ENCODE measurements at places on chromosomes 12 and 14.

- DNase-seq, result no peak
Measured at GRCh38 chr14:50943261-50943942, 881 bp downstream of the PYGL start.

- DNase-seq, result no peak
Measured at GRCh38 chr12:127038761-127039160, 1228.2 kb upstream of the TMEM132C start.

GRCh38 chr12:78711954-78712353 is 152.6 kb upstream of the SYT1 start:
- DNase-seq, result no peak

- no peak for DNase-seq
Measured at GRCh38 chr14:78196323-78196722, 26.1 kb downstream of the NRXN3 start.

- DNase-seq, result no peak
Measured at GRCh38 chr14:38042322-38042721, 165.4 kb upstream of the SSTR1 start.

DNA sequence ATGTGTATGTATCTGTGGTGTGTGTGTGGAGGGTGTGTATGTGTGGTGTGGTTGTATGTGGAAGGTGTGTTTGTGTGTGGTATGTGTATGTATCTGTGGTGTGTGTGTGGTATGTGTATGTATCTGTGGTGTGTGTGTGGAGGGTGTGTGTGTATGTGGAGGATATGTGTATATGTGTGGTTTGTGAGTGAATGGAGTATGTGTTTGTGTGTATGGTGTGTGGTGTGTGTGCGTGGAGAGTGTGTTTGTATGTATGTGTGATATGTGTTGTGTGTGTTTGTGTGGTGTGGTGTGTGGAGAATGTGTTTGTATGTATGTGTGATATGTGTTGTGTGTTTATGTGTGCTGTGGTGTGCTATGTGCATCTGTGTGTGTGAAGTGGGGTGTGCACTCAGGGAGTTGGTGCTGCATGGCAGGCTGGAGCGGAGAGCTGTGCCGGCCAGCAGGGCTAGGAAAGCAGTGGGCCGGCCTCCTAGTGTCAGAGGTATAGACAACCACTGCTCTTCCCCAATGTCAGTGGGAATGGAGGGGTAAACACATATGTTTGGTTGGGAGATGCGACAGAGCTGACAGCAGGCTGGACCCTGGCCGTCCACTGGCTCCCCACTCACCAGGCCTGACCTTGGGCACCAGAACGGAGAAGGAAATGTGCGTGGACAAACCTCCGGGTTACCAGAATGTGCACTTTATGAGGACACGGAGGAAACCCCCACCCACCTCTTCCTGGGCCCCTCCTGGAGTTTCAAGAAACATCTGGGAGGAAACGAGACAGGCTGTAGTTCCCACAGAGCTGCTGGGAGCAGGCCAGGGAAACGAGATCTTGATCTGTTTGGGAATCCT is 60.7 kb downstream of the CLMN start:
- DNase-seq, result no peak

DNA sequence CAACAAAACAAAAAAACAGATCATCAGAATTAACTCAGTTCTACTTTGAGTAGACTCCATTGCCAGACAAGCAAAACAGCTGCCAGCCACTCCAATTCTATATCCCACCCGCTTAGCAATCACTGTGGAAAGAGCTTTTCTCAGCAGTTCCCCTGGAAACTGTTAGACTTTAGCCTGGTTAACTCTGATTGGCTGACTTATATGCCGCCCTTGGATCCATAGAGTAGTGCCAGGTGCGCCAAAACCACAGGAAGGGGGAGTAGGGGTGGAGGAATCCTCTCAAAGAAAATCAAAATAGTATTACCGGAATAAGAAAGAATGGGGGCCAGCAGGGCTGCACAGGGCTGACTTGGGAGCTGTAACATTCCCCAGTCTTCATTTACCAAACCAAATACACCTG is 5.4 kb upstream of the EML5 start:
- DNase-seq, result no peak

- no peak for DNase-seq
Measured at GRCh38 chr14:102945346-102946130, 23.1 kb downstream of the AMN start.

DNA sequence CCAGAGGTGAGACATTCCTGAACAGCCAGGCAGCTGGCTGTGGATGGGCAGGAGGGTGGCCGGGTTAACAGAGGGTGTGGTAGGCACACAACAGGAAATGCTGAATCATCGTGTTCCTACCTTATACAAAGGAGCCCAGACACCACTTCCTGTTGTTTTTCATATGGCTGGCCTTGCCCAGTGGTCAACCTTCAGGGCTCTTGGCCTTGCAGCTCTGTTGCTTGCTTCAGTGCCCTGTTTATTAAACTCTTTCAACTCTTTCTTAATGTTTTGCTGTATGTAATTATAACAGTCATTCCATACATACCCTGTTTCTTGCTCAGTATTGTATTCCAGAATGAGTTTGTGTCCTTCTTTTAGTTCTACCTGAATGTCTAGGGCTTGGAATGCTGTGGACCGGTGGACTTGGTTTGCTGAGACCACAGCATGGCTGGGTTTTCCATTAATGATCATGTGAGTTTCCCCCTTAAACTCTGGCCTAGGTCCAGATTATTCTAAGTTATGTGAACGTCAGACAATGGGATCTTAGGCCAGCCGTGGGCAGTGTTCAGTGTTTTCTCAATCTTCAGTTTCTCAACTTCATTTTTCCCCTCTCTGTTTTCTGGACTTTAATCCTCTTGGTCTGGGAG is 11.9 kb downstream of the CFAP54 start:
- peak; percentile 57 for DNase-seq

- no peak for DNase-seq
Measured at GRCh38 chr14:39179042-39179441, 4.0 kb downstream of the PNN start.

DNA sequence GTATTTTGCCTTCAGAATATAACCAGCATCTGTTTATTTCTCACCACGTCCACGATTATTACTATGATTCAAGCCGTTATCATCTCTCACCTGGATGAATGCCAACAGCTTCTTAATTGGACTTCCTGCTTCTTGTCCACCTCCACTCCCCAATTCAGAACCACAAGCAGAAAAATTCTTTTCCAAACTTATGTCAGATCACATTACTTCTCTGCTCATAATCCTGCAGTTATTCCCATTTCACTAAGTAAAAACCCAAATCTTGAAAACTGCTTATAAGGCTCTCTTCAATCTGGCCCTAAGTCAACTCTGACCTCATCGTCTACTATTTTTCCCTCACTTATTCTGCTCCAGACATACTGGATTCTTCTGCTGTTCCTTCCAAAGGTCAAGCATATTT is 2.0 kb downstream of the CRY1 start:
- no peak for DNase-seq

GRCh38 chr12:94566345-94566744 is 84.0 kb downstream of the TMCC3 start:
- DNase-seq, result no peak

GRCh38 chr12:111025792-111026430 is 105.5 kb upstream of the MYL2 start:
- DNase-seq, result no peak

GRCh38 chr12:97541366-97541765 is 78.8 kb downstream of the RMST start:
- no peak for DNase-seq

GRCh38 chr12:80373666-80374065 is 70.4 kb upstream of the PTPRQ start:
- DNase-seq, result no peak

- DNase-seq, result no peak
Measured at GRCh38 chr14:102234331-102235264, 70.4 kb downstream of the MOK start.

DNA sequence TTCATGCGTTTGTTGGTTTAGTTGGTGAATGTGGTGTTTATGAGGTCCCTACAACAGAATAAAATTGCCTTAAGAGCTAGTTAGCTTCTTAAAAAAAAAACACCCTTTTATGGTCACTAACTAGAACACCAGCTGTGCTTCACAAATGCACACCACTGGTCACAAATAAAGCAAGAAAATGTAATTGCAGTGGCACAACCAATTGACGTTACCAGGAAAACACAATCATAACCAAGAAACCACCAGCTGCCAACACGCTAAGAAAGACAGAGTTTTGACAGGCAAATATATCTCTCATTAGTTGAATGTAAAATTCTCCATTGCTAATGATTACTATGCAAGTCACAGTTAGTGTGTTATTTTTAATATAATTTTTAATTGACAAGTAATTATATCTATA is 389.9 kb downstream of the ADAMTS20 start:
- DNase-seq, result no peak

- DNase-seq, result no peak
Measured at GRCh38 chr14:75539561-75540478, 17.6 kb downstream of the BATF start.

All from activated CD4-positive, alpha-beta memory T cell treated with anti-CD3 and anti-CD28 coated beads, Interleukin-2, amount 10 ng/mL, durations not matched to agents 7 days and 5 days (primary cell).